Esophagus muscularis mucosa (tissue), 4 donors: ENCODE measurements at places on chromosomes 16 and 17. TPM values are rescaled to one million over a fixed set of nuclear protein-coding genes. Genes with fewer than 3 reads are reported as not detected.

LLGL2 gene
- total RNA-seq = 12.3 TPM

KLHL10 gene
- 2.8 TPM for total RNA-seq

TMC6 gene
- total RNA-seq = 20.3 TPM

KRT20 gene
- 0.52 TPM for total RNA-seq

USP6 gene
- total RNA-seq = 0.33 TPM

SLC4A1 gene
- total RNA-seq = 0.11 TPM

FAM117A gene
- 32.6 TPM for total RNA-seq

NMT1 gene
- 61.0 TPM for total RNA-seq

SOX9 gene
- 1.4 TPM for total RNA-seq

SSTR5 gene
- total RNA-seq = not detected

PRSS8 gene
- total RNA-seq = not detected

ENPP7 gene
- total RNA-seq = not detected

MAPT gene
- total RNA-seq = 6.6 TPM

- DNase-seq = no peak
Observed at GRCh38 chr16:10601444-10602408, 21.3 kb upstream of the EMP2 start.

- DNase-seq = no peak
Observed at GRCh38 chr17:74337834-74338500, 11.9 kb downstream of the KIF19 start.

GRCh38 chr16:84179612-84180320 lies 7.1 kb downstream of the TAF1C start:
- DNase-seq = no peak

DNA sequence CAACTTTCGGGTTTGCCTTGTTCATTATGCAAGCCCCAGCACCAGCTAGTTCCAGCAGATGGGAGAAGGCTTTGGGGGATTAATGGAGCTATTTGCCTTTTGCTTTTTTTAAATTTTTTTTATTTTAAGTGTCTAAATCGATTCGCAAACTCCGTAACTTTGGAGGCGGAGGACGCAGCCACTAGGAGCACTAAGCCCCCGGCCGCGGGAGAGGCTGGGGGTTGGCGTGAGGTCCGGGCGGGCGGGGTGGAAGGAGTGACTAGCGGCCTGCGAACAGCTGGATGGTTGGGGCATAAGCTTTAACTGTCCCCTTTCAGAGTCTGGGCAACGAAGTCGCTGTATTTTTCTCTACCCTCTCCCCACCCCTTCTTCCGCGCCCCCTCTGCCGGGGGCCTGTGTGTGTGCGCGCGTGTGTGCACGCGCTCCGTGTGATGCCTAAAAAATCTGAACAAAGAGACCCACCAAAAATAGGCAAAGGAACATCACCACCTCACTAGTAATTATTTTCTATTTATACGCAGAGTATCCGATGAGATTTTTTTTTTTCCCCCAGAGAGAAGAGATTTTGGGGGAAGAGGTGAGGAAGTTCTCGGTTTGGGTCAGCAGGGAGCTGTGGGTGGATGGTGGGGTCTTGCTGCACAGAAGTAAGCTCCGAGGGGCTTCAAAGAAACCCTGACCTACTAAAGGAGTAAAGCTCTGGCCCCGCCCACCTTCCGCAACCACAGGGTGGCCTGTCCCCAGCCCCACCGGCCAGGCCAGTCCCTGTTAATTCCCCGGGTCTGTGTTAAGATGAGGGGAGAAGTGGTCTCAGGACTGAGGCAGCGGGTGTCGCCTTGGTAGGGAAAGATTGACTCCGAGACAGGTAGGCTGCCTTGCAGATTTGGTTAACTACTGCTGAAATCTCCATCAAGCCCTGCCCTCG lies 2.3 kb downstream of the SHISA9 start:
- no peak for DNase-seq

- DNase-seq = no peak
Observed at GRCh38 chr17:2695961-2696760, 15.4 kb downstream of the CLUH start.

GRCh38 chr17:48553826-48554225 lies 8.9 kb upstream of the HOXB2 start:
- DNase-seq = no peak

GRCh38 chr17:68579194-68579927 lies 21.8 kb downstream of the FAM20A start:
- DNase-seq = no peak

- DNase-seq = no peak
Observed at GRCh38 chr17:28725166-28725659, 820 bp downstream of the TLCD1 start.

GRCh38 chr16:86035906-86036305 lies 136.9 kb downstream of the IRF8 start:
- DNase-seq = no peak

- no peak for DNase-seq
Observed at GRCh38 chr16:68116256-68116867, 31.2 kb downstream of the NFATC3 start.

- no peak for DNase-seq
Observed at GRCh38 chr16:85461022-85461813, 151.9 kb upstream of the GSE1 start.

GRCh38 chr17:17548044-17548443 lies 43.5 kb downstream of the PEMT start:
- DNase-seq = no peak

DNA sequence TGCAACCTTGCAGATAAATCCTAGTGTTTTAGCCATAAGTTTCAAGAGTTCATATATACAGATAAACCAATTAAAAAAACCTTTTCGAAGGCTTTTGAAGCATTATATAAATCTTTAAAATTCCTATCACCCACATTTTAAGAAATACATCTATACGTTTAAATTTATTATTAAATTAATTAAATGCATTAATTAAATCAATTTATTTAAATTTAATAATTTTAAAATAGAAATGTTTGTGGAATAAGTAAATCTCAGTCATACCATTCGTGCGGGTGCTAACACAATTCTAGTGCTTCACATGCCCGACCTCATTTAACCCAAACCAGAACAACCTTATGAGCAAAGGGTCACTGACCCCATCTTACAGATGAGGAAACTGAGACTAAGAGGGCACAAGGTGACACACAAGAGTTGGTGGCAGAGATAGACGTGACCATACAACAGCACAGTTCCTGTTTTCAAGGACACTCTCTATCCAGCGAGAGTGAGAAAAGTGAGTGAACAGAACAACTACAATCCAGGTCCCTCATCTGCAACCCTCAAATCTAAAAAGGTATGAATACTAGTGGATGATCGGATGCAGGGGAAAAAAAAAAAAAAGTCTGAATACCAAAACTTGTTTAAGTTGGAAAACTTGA lies 1.4 kb downstream of the NSMCE1 start:
- peak; percentile 79 for DNase-seq

DNA sequence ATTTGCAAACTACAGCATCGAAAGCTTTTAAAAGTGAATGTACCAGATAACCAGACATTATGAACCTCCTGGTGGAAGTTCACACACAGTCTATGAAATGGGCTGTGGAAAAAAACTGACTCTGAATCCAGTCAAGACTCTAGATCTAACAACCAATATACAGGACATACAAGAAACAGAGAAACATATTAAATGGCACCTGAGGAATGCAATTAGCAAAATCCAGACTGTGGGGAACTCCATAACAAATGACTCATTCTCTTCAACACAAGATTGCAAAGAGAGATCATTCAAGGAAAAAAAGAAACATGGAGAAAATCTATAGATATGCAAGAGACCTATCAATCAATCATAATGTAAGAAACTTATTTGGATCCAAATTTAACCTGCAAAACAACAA lies 119.0 kb downstream of the MYO1D start:
- no peak for DNase-seq

GRCh38 chr16:56682703-56683397 lies 580 bp downstream of the MT1X start:
- DNase-seq = no peak

DNA sequence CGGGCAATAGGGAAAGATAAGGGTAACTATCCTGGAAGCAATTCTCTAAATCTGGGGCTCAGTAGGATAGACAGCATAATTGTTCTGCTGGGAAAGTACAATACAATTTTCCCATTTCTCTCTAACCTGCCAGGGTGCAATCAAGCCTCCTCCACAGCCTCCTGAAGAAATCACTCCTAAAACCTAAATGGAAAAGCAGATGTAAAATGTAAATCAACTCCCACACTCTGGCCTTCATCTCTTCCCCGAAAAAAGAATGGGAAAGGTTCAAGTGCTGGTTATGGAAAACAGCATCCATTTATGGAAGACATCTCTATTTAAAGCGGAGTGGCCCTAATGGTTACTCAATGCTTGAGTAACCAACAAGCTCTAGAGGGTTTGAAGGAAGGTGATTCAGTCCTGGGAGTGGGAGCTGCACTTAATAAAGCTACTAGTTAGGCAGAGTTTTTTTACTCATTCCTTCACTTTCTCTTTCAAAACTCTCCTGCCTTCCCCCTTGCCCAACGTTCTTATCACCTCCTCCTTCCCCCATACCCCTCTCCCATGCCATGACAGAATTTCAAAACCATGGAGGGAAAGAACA lies 5.1 kb downstream of the MMD start:
- no peak for DNase-seq

GRCh38 chr16:28140788-28141618 lies 70.8 kb downstream of the XPO6 start:
- no peak for DNase-seq

DNA sequence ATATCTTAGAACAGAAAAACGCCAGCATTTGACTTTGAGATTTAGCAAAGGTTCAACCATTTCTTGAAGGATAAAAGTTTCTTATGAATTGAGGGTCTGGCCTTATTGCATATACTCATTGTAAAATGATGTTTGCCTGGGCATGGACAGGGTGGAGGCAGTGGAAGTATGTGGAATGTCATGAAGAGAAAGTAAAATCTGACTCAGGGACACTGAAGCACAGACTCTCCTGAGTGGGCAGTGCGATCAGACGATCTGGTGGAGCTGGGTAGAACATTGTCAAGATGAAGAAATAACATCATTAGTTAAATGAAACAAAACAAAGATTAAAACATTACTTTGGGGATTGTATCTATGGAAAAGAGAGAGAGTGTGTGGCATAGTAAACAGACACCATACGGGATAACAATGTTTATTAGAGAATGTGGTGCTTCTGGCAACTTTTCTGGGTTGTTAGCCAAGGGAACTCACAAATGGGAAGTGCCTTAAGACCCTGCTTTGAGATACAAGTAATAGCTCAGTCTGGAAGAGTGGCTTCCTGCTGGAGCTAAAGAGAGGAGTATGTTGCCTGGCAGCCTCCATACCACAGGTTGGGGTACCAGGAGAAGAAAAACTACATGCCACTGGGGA lies 4.4 kb downstream of the MAP3K3 start:
- DNase-seq = no peak

DNA sequence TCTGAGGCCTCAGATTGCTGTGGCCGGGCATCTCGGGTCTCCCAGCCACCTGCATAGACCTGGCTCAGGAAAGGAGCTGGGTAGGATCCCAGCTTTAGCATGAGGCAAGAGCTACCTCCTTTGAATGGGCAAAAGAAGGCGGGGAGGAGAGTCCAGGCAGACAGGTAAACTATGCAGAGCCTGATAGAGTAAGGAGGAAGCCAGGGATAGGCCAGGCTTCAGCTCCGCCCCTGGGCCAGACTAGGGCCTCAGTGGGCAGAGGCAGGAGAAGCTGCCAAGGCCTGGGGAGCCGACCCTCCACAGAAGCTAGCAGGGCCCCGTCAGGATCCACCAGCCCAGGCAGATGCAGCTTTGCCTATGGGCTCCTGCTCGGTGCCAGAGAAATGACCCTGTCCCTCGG lies 22.6 kb upstream of the UBE2G1 start:
- no peak for DNase-seq

DNA sequence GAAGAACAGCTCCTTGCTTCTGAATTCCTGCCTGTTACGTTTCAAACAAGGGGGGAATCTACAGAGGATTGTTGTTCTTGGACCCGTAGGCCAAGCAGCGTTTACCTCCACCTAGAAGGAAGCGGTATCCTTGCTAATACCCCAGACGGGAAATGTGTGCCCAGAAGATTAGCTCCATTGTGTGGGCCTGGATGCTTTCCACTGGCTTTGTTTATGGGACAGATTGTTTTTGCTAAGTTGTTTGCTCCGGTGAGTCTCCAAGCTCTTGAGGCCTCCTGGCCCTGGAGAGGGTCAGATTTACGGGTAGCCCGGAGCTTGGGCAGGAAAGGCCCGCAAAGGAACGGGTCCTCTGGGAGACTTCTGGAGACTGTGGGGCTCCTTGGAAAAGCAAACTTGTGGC lies 28.4 kb upstream of the MRTFB start:
- DNase-seq = no peak

DNA sequence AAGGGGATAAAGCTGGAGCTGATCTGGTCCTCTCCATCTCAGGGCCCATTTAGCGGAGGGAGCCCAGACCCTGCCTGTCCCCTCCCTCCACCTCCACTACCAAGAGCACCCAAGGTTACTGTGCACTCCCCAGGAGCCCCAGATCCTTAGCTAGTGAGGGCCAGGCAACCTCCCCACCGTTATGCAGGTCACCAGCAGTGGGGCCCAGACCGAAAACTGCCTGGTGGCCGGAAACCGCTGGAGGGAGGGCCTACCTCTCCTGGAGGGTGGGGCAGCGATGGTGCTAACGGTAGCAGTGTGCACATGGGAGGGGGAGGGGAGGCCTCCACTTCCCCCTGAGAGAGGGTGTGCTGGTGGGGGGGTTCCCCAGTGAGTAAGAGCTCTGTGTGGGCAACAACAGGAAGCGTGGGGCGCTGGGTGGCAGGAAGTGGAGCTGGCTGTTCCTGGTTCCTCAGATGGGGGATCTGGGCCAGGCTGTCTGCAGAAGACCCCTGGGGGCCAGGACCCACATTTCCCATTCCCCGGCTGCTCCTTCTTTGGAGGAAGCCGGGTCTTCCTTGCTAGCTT lies 4.4 kb downstream of the FMNL1 start:
- DNase-seq = no peak

- no peak for DNase-seq
Observed at GRCh38 chr16:15492091-15492740, 57.8 kb downstream of the BMERB1 start.

GRCh38 chr16:28204204-28204603 lies 7.6 kb downstream of the XPO6 start:
- DNase-seq = no peak

- DNase-seq = no peak
Observed at GRCh38 chr17:29588017-29588561, 1.4 kb downstream of the GIT1 start.

- DNase-seq = peak; percentile 90
Observed at GRCh38 chr17:42279776-42280630, 3.8 kb upstream of the STAT5B start.

DNA sequence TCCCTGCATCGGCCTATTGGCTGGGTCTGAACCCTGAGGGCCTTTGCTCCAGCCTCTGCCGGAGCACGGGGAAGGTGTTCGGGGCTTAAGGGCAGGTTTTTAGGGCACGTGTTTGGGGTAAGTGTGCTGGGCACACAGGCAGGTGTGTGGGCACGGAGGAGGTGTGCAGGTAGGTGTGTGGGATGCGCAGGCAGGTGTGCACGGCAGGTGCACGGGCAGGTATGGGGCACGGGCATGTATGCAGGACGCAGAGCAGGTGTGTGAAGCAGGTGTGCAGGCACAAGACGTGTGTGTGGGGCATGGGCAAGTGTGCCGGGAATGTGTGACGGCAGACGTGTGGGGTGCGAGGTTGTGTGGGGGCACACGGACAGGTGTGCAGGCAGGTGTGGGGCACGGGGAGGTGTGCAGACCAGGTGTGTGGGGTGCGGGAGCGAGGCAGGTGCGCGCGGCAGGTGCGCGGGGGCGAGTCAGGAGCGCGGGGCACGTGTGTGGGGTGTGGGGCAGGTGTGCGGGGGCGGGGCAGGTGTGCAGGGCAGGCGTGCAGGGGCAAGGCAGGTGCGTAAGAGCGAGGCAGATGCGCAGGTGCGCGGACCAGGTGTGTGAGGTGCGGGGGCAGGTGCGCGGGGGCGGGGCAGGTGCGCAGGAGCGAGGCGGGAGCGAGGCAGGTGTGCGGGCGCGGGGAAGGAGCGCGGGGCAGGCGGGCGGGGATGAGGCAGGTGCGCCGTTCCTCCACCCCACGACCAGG lies 28.6 kb upstream of the METRNL start:
- no peak for DNase-seq
